ENCODE measurements at places on chromosomes 4 and X.

DNA sequence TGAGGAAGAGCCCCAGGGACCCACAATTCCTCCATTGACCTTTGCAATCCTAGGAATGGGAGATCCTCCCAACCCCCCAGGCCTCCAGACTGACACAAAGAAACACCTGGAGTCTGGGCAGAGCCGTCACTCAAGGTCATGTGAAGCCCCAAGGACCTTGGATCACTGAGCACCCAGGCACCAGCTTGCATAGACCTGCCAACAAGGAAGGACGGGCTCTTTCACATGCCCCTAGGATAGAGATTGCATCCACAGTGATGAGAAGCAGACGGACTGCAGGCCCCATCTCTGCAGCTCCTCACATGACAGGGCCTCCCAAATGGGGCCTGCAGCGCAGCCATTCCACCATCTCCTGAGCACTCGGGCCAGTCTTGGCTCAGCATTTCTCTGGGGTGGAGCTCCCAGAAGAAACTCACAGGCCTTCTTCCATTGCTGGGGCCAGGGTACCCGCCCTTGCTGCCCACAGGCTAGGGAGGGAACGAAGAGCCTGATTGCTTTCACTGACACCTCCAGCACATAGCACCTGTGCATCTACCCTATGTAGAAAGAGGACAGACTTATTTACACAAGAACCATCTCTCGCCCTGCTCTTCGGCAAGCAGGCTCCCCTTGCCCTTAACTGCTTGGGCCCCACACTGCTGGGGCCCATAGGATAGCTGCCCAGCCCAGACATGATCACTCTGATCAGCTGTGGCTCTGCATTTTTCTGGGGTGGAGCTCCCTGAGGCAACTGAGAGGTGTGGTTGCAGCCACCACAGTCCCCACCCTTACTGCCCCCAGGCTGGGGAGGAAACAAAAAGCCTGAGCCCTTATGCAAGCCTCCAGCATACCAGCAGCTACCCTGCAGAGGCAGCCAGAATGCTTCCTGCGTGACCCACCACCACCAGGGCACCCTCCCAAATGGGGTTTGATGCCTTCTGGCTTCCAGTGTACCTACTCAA is 185.7 kb upstream of the ZCCHC13 start:
- no peak for ATAC-seq

DNA sequence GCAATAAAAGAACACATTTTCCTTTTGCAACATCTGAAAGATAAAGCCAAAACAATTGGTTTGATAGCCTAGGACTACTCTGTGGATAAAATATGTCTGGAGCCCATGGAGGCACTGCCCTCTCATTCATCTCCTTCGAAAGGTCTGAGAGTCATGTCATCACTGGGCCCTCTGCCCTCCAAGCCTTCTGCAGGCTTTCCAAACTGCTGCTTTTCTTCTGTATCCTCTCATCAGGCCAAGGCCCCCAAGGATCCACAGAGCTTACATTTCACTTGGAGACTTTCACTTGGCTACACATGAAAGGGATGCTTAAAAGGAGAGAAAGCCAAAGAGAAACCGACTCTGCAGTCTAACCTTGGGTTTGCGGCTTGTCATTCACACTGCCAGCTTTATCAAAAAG is 109.9 kb downstream of the SH3RF1 start:
- no peak for ATAC-seq

DNA sequence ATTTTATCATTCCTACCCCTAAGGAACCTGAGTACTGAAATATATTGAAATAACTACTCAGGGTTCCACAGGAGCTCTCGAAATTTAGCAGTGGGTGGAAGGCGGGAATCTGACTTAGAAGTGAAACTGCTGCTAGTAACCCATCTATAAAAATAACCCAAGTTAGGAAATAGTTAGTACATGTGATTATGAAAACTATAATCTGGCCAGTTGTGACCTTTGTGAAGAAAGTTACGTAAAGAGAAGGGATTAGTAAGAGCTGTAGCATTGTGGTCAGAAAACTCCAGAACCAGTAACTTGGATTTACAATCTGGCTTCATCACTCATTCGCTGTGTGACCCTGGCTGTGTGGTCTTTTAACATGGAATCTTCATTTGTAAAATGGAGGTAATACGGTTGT is 175.5 kb downstream of the RAPGEF2 start:
- ATAC-seq, result no peak

DNA sequence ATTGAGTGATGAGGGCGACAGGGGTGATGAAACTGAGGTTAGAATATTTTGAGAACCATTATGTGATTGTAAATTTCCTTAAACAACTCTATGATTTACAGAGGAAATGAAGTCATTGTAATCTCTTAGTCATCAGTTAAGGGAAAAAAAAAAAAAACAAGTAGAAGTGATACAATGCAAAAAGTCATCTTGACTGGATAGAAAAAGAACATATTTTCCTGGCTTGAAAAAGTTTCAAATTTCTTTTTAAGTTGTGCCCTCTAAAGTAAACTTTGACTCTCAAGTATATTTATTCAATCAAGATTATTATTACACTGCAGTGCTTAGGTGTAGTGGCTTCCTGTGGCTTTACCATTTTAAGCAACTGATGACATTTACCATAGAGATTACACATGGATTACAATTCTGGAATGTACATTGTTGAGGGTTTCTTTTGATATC is 40.6 kb downstream of the GABRB1 start:
- no peak for ATAC-seq

GRCh38 chr4:129883996-129884395 is 788.0 kb downstream of the C4orf33 start:
- ATAC-seq, result no peak

DNA sequence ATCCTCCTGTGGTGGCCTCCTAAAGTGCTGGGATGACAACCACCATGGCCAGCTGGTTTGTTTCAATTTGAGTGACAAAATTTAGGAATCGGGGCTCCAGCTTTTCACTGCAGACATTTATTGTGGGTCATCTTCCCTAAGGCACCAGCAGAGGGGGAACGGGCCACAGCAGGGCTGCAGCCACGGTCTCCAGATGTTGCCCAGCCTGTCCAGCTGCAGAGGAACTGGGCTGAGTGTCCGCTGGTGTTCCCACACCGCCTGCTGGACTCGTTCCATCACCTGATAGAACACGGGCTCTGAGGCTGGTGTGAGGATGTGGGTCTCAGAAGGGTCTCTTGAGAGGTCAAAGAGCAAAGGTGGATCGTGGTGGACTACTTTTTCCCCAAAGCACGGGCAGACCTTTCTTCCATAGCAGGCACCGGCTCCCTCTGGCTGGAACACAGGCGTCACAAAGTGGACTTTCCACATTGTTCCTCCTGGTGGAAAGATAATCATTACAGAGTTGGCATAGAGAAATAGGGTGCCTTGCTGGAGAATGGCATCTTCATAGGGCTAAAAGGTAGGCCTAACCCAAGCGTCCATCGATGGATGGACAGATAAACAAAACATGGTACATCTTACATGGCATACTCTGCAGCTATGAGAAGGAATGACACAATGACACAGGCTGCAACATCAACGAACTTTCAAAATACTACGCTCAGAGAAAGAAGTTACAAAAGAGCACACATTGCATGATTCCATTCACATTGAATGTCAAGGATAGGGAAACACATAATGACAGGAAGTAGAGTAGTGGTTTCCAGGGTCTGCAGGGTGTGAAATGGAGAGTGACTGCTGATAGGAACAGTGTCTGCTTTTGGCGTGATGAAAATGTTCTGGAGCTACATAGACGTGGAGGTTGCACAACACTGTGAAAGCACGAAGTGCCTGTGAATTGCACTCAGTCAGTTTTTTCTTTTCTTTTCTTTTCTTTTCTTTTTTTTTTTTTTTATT is 5.9 kb upstream of the ARSD start:
- ATAC-seq, result no peak

DNA sequence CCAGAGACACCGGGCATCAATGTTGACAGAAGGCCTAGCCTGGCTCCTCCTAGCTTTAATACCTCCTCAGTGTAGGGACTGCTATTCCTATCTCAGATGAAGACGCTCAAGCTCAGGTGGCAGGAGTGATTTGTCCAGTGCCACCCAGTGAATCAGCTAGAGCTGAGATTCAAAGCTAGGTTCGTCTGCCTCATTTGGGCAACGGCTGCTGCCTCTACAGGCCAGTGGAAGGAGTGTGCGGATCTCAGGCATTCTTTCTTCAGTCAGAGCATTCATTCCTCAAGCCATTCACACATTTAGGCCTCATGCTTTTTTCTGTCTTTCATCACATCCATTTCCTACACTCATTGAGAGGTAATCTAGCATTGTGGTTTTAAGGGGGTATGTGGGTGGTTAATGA is 7.3 kb downstream of the TSR2 start:
- ATAC-seq, result no peak

DNA sequence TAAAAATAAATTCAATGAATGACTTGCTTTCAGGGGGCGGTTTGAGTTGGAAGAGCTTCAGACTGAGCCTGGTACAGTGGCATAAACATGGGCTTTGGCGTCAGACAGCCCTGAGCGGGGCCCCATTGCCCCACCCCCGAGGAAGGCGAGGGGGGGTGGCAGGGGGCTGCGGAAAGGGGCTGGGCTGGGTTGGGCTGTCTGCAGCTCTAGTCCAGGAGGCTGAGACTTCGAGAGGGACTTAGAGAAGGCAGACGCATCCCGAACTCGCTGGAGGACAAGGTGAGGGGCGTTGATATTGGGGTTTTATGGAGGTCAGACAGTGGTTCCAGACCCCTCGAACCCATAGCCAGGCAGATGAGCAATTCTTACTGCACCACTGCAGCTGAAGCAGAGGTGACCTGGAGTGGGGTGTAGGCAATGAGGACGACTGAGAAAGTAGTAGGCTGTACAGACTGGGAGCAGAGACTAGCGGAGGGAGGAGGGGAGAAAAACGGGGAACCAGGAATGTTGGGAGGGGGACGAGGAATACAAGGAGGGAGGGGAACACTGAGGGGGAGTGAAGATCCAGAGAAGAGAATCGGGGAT is at the start of gene MAGED2:
TSS of gene MAGED2 (plus strand) at position 222 of the 585 bp plus-strand sequence. CDS start 1,587 bp downstream, outside the sequence.
- peak; percentile 48 for ATAC-seq

GRCh38 chrX:65668377-65669310 is 1.2 kb downstream of the MSN start:
- peak; percentile 77 for ATAC-seq

DNA sequence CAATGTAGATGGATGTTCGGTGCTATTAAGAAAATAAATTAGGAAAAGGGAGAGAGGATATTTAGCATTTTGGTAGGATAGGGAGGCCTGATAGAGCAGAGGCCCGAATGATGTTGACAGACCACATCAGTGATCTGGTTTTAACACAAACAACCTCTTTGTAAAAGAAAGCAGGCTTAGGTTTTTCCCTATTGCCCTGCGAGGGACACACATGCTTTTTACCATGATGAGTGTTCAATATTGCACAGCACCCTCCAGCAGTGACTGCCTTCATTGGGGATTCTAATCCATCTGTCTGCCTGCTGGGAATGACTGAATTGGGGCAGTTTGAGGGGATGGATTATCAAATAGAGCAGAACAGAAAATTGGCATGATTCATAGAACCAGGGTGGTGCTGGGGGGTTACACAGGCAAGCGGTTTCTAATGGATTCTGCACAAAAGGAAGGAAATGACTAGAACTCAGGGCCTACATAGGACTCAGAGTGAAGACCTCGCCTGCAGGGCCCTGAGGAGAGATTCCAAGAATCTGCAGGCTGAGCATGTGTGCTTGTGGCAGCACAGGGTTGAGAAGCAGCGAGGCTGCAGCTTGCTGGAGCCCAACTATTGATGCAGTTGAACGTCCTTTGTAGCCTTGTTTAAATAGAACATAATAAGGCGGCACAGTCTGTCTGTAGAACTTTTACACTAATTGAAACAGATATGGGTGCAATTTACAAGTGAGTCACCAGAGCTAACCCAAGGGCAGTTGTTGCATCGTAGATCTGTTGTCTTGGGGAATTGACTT is 58.0 kb downstream of the RHOH start:
- ATAC-seq, result no peak

GRCh38 chrX:137565921-137566745 is at the start of gene ZIC3:
TSS of gene ZIC3 (plus strand) at chrX:137566127. CDS start at chrX:137566692, 565 bp downstream.
- peak; percentile 77 for ATAC-seq

- no peak for ATAC-seq
These were observed 529.1 kb upstream of the INTU start for GRCh38 chr4:127103681-127104115.

GRCh38 chrX:110175146-110175545 is 142.7 kb downstream of the AMMECR1 start:
- no peak for ATAC-seq

GRCh38 chr4:42488114-42488513 is 90.8 kb downstream of the SHISA3 start:
- no peak for ATAC-seq

DNA sequence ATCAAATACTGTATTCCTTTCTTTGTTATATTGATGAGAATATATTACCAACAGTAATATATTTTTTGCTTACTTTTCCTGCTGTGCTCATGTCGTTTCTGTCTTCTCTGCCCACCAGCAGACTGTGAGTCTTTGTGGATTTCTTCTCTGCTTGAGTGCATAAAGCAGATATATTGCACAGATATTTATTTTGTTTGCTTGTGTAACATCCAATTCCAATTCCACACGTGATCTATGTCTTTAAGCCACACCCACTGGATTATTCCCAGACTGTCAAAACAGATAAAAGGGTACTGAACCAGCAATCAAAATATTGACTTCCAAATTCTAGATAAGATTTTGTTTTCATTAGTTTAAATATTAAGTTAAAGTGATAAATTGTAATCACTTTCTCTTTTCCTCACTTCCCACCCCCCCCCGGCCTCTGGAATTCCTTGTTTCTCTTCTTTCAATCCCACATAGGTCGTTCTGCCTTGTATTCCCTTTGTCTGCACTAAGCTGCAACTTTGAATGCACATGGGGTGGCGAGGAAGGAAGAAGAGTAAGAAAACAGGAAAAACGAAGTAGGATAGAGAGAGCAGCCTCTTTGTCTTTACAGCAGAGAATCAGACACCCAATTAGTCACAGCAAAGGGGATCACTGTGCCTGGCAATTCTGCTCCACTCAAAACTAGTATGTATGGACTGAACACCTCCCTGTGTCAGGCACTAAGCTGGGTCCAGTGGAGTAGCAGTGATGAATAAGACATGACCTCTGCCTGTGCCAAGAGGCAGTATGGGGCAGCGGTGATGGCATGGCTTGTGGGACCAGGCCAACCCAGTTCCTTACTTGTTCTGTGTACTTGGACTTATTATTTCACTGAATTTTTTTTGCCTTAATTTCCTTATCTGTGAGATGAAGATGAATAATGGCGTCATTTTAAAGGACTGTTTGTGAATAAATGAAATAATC is at the start of gene ADH1B:
TSS of gene ADH1B (minus strand) at position 161 of the 951 bp plus-strand sequence. CDS start at position 91, 70 bp downstream.
- no peak for ATAC-seq

GRCh38 chr4:115670930-115671329 is 557.5 kb upstream of the NDST4 start:
- ATAC-seq, result no peak

- ATAC-seq, result no peak
These were observed 49.3 kb downstream of the SLC10A7 start for GRCh38 chr4:146472404-146472803.

- no peak for ATAC-seq
These were observed 316.2 kb downstream of the STIM2 start for GRCh38 chr4:27176881-27177280.

- no peak for ATAC-seq
These were observed at the start of gene GPR34 for GRCh38 chrX:41688835-41689234. TSS of gene GPR34 (plus strand) at chrX:41688973. CDS start at chrX:41695634, 6,661 bp downstream.

- no peak for ATAC-seq
These were observed 171.5 kb upstream of the DIPK2B start for GRCh38 chrX:45372151-45372550.

- no peak for ATAC-seq
These were observed 83.7 kb downstream of the TEX13A start for GRCh38 chrX:105136786-105137185.

Measured in gastroesophageal sphincter (tissue), 4 donors.